ENCODE measurements at places on chromosomes 1 and 21.

DNA sequence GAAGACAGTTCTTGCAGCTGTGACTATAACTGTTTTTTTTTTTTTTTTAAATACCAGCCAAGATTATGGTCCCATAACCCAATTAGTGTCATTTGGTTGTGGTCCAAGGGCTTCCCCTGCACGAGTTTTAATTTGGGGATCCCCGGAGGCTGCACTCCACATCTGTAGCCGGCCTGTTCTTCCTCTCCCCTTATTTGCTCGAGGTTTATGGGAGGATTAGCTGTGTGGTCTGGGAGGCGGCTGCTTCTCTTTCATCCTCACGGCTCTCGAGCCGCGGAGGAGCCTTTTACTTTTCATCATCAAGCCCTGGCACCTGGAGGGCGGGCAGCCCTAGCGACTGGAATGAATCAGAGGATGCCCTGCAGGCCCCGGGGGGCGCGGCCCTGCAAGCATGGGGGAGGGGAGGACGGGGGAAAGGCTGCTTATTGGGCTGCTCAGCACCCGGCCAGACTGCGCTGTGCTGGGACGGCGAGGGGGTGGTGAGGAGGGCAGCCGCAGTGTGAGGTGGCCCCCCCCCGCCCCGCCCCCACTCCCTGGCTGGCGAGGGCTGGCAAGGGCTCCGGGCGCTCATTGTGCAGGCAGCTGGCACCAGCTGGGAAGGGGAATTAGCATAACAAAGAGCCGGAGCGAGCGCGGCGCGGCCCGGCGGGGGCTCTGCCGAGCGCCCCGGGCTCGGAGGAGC lies 18.5 kb downstream of the SERTAD4 start:
- DNase-seq = no peak

- DNase-seq = no peak
Measured at GRCh38 chr1:61124078-61124477, 41.7 kb downstream of the NFIA start.

DNA sequence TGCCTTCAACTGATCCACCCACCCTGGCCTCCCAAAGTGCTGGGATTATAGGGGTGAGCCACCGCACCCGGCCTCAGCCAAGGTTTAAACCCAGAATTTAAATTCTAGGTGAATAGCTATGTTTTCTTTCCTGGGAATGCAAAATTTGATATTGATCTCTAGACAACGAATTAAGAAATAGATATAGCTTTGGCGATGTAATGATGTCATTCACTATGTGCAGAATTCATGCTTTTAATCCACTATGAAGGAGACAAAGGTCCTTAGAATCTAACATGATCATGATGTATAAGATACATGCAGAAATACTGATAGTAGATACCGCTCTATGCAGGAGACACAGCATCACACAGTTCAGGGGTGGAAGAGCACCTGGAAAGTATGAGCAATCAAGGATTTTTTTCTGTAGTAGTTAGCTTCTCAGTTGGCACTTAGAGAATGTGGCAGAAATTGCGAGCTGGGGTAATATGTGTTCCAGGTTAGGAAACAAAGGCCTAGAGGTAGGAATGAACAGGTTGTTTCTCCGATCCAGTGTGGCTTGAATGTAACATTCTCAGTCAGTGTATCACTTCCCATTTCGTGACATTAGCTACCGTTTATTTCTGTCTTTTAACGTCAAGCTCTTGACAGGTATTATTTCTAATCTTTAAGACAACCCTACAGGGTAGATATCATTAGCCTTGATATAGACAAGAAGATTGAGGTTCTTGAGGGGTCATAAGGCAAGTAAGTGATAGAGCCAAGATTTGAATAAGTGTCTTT lies 3.0 kb upstream of the CEP350 start:
- no peak for DNase-seq

GRCh38 chr1:107777664-107778047 lies 187.3 kb downstream of the VAV3 start:
- DNase-seq = no peak

- no peak for DNase-seq
Measured at GRCh38 chr21:15359251-15359650, 294.5 kb upstream of the NRIP1 start.

DNA sequence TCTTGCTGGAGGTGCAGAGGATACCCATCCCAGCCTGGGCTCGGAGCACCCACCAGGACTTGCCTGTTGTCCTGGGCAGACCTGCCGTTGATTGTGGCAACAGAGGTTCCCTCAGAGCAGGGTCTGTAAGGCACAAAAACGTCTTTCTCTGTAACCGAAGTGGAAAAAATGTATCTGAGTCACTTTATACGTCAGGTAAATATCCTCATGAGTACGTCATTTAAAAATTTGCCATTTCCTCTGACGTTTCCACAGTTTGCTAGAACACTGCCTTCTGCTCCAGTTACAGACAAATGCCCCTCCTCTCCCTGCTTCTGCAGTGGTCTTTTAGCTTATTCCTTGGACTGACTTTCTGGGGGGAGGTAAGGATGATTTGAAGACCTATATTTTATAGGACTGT lies 326.8 kb downstream of the HHAT start:
- DNase-seq = no peak

DNA sequence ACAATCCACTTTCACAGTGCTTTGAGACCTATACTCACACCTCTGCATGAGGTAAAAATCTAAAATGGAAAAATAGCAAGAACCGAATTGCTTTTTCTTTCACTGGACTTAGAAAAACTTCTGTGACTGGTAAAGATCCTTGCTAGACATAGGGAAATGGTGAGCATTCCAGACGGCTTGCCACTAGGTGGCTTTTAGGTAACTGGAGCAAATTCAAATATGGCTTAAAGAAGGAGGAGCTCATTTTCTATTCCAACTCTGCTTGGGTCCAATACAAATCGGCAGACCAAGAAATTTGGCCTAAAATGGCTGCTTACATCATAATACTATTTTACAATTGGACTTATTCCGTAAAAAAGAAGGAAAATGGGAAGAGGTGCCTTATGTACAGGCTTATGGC lies 977.9 kb downstream of the ADGRL2 start:
- no peak for DNase-seq

DNA sequence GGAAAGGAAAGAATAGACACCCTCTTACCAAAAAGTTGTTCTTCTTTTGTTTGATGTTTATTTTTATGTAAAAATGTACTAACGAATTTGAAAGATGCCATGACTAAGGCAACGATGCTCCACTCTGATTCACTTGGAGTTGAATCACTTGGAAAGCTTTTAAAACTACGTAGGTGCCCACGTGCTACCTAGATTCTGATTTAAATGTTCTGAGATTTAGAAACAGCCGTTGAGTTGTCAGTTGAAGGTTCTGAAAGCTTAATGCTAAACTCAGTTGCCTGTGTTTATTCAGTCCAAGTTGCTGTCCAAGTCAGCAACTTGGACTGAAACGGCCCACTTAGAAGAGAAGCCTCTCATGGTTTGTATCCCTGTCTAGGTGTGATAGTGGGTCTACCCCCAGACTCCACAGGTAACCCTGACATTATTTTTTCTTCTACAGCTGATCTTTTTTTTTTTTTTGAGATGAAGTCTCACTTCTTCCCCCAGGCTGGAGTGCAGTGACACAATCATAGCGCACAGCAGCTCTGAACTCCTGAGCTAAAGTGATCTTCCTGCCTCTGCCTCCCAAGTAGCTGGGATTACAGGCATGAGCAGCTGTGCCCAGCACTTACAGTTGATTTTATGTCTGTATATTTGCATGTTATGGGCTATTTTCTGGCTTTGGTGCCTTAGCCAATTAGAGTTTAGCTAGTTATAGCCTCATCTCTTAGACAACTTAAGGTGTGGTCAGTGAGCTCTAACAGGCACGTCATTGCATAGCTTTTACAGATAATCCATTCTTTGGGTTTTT lies 1.4 kb upstream of the VAMP4 start:
- no peak for DNase-seq

GRCh38 chr1:198492872-198493271 lies 47.6 kb downstream of the ATP6V1G3 start:
- DNase-seq = no peak

GRCh38 chr1:200405264-200405663 lies 4.6 kb downstream of the ZNF281 start:
- no peak for DNase-seq

- peak; percentile 66 for DNase-seq
Measured at GRCh38 chr1:25874635-25875153, 814 bp downstream of the PAQR7 start.

Data from posterior vena cava (tissue), 2 donors.